ENCODE measurements at places on chromosomes 2 and 18.
A peak's percentile ranks its signal among the peaks of the same experiment; 100 is the strongest.

DNA sequence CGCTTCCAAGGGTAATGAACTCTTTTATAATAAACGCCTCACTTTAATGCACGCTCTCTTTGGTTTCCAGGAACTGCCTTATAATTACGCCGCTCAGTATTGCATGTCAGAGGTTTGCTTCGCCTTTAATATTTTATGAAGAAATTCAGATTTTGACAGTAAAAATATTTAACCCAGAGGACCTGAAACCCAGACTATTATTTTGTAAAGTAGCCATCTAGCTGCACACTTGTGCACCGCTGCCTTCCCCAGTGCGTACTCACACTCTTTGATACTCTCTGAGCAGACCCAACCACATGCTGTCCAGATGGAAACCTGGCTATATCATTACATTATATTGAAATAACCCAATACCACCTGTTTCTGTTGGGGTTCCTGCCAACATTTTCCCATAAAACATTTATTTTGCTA is 270.1 kb downstream of the C1D start:
- no peak for DNase-seq

GRCh38 chr2:176161825-176162626 is 4.9 kb downstream of the HOXD3 start:
- DNase-seq: no peak

DNA sequence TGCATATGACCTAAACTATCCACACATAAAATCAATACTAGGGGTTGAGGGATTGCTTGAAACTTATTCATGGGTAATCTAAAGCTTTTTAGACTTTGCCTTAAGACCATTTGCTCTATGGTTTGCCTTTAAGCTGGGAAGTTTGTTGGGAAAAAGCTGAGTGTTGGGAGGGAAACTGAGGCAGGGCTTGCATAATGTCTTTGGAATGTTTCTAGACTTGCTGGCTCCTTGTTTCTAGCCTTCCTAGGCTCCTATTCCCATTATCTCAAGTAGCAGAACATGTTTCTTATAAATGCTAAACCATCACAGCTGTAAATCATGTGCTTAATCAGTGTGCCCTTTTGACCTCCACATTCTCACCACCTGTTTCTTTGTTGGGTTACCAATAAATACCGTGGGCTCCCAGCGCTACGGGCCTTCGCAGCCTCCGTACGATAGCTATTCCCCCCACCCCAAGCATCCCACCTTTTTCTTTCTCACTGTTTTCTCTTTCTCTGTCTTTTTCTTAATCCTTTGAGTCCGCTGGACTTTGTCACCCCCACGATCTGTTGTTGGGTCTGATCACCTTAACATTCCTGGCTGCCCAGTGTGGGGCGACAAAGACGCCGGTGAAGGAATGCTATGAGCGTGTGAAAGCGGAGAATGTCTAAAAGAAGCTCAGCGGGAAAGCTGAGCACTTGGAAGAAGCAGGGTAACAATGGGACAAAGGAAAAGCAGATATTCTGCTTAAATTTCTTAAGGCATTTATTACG is 49.4 kb upstream of the CWC22 start:
- DNase-seq: no peak

DNA sequence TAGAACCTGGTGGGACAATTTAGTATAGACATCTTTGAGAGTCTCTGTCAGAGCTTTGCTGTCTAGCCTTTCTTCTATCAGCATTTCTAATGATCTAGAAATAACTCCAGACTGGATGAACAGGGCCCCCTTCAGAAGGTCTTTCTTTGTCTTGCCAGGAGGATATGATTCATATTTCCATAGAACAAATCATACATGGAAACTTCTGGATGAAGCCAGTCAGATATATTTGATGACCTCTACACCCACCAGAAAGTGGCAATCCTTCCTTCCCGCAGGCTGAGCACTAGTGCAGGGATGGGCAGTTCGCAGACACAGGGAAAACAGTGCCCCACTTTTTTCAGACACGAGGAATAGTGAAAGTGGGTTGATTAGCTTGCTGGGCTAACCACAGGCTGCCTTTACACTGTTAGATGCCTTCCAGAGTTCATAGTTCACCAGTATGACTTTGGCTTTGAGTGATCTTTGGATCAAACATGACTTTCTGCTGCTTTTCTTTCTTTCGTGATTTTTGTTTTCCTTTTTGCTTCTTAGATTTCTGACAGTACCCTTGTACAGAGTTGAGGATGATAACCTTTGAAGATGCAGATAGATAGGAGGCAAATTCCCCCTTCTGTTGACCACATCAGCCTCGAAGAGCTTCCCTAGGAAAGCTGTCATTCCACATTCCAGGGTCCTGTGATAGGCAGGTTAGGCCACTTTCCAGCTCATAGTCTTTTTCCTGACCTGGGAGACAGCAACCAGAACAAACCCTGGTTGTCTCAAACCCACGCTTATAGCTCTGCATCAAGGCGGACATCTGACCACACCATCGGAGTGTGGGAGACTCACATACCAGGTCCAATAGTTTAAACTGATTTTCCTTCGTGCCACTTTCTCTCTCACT is 237.0 kb downstream of the ZNF407 start:
- no peak for DNase-seq

DNA sequence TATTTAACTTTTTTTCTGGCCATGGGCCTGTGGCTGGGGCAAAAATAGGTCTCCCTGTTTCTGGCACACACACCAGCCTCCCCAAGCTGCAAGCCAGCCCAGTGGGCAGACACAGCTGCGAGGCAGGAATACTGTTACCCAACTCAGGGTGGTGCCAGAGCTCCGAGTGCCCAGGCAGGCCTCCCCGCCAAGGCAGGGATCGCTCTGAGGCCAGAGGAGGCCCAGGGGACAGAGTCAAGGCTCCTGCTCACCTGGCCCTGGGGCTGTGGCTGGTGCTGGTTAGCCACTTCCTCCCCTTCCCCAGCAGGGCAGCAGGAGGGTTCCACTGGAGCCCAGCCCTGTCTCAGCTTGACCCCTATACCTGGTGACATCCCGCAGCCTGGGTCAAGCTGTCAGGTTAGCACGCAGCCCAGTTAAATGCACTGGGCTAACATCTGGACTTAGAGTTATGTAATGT is 67.1 kb upstream of the EPAS1 start:
- DNase-seq: no peak

DNA sequence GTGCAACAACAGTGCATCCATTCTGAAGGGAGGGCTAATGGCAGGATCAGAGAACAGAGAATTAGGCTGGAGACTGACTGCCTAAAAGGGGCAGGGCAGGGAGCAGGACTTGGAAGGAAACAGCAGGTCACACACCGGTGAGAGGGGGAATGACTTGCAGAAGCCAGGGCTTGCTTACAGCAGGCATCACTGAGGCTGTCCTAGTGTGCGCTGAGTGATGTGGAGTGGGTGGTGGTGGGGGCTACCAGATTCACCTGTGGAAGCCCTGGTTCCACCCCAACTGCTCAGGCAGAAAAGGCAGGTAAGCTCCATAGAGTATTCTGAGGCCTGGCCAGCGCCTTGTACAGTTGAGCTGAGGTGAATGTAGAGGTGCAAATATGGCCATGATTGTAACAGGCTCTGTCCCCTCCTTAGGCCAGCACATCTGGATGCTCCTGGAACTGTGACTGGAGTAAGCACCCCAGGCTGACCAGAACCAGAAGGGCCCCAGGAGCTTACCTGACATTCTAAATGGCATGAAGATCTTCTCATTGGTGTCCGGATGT is 49.4 kb downstream of the SFXN5 start:
- peak; percentile 34 for DNase-seq

- no peak for DNase-seq
These were observed 11.9 kb downstream of the ADCYAP1 start for GRCh38 chr18:916562-916961.

DNA sequence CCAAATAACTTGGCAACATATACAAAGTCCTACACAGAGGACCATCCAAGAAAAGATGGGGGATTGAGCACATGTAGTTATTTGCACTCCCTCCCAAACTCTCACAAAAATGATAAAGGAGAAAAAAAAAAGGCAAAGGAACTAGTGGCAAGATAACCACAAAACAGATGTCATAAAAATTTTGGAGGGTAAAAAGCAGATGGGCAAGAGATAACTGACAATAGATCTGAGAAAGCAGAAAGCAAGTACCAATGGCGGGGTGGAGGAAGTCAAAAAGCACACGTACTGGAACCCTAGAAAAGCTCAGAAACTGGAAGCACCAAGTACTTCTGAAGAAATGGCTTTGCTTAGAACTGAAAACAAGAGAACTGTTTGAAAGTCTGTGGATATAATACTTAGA is 82.0 kb downstream of the WDPCP start:
- no peak for DNase-seq

DNA sequence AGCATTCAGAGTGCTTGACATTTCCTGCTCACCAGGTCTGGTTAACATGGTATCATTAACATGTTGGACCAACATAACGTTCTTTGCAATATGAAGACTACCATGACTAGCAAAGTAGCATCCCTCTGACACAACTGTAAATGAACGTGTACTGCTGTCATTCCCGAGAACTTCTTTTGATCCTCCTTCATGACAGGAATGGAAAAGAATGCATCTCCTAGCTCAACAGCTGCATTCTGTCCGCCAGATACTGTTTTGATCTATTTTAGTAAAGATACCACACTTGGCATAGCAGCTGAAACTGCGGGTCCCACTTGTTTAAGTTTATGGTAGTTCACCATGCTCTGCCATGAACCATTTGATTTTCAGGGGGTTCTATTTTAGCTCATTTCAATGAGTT is 144.2 kb upstream of the PARD3B start:
- DNase-seq: no peak

DNA sequence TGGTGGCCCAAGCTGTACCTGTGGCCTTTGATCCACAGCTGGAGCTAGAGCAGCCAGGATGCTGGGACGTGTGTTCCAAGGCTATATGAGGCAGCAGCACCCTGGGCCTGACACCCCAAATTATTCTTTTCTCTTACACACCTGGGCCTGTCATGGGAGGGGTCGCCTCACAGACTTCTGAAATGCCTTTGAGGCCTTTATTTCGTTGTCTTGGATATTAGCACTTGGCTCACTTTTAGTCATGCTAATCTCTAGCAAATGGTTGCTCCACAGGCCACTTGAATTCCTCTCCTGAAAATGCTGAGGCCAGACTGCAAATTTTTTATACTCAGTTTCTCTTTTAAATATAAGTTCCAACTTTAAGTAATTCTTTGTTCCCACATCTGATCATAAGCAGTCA is 22.0 kb upstream of the IL1R2 start:
- no peak for DNase-seq

DNA sequence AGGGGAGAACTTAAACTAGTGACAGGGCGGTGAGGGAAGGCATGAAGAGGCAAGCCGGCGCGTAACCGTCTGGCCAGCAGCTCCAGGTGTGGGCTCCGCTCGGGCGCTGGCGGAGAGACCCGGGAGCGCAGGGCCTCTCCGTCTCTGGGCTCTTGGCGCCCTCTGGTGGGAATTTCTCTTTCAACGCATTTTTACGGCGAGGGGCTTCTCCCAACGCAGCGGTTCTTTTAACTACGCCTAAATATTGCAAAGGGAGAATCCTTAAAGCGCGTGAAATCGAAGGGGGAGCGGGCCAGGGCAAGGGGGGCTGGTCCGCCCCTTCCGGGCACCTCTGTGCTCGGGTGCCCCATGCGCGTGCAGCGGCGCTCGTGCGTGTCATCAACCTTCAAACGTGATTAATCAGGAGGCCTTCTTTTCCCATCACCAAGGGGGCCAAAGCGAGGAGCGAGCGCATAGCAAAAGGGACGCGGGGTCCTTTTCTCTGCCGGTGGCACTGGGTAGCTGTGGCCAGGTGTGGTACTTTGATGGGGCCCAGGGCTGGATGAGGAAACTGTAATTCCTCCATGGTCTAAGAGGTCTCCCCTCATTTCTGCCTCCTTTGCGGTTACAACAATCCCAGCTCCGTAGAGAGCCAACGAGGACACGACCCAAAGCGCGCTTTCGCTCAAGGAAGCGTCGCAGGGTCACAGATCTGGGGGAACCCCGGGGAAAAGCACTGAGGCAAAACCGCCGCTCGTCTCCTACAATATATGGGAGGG is 762 bp upstream of the GAD1 start:
- no peak for DNase-seq

GRCh38 chr2:232528746-232529460 is 2.9 kb downstream of the CHRND start:
- DNase-seq: no peak

DNA sequence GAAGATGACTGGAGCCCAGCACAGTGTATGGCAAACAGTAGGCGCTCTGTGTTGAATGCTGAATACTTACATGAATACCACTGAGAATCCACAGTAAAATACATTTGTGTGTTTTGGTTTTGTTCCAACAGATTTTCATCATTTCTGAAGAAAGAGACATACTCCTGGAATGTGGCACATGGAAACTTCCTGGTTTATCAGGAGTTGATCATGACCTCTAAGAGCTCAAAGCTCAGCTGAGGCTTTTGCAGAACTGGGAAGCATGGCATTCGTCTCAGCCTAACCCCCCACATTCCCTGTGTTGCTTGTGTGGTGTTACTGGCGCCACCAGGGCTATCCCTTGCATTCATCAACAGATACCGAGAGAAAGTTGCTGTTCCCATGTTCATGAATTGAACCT is 316.9 kb upstream of the REV1 start:
- no peak for DNase-seq

GRCh38 chr2:171389780-171390179 is 44.0 kb downstream of the METTL8 start:
- no peak for DNase-seq

DNA sequence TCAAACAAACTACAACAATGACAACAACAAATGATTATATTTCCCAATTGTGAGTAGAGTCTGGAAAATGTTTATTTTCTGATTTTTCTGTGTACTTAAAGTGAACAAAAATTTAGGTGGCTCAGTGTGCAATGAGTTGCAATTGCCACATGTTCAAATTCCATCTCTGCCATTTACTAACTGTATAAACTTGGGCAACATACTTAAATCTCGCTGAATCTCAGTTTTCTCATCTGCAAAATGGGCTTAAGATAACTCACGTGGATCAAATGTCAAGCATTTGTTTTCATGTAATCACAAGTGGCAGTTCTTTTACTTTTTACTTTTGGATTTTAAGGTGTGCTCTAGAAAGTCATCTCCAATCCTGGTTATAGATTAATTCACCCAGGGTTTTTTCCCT is 416.8 kb upstream of the HNRNPA3 start:
- no peak for DNase-seq

GRCh38 chr2:172196768-172197431 is 94.2 kb upstream of the DLX2 start:
- no peak for DNase-seq

Measured in right atrium auricular region (tissue), 2 donors.